ENCODE measurements at places on chromosomes 6 and 20.
A peak's percentile ranks its signal among the peaks of the same experiment; 100 is the strongest.

DNA sequence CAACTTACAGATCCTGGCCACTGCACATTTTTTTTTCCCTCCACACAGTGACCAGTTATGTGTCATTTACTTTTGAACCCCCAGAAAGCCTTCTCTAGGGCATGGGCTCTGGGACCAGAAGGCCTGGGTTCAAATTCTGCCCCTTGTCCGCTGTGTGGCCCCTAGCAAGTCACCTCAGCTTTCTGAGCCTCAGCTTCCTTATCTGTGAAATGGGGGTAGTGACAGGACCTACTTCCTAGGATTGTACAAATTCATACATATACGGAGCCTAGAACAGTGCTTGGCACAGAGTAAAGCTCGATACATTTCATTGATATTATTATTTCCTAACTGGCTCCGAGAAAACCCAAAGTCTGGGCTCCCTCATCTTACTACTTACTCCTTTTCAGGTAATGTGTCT, 1.6 kb downstream of the BPI start:
- no peak for DNase-seq

GRCh38 chr6:35731414-35731735, 5.5 kb upstream of the ARMC12 start:
- peak; percentile 89 for DNase-seq

DNA sequence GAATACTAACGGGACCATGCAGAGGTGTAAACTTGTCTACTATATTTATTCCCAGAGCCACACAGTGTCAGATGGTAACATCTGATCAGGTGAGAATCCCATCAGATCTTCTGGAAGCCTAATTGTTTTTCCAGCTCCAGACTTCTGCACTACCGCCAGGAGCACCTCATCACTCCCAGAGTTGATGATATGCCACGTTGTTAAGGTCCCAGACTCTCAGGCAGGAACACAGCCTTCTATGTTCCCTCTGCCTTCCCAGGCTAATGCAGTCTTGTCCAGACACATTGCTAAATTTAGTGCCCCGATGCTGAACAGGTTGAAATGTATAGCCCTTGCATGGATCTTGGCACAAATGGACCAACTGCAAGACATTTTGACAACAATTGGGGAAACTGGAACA, 86.2 kb downstream of the PROKR2 start:
- no peak for DNase-seq

DNA sequence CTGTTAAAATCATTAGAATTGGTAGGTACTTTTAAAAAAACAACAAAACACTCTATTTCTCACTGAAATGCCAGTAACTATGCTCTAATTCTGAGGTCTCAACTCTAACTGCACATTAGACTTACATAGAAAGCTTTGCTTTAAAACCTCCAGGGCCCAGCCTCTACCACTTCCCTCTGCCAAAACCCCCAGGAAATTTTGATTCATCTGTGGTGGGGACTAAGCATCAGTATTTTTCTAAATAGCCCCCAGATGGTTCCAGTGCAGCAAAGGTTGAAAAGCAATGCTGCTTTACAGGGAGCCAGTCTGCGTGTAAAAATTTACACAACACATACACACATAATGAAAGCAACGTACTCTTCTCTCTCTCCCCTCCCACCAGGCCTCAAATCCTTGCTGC, 3.8 kb downstream of the TBC1D32 start:
- DNase-seq: no peak

GRCh38 chr20:36541768-36542488, 609 bp downstream of the MYL9 start:
- no peak for DNase-seq

DNA sequence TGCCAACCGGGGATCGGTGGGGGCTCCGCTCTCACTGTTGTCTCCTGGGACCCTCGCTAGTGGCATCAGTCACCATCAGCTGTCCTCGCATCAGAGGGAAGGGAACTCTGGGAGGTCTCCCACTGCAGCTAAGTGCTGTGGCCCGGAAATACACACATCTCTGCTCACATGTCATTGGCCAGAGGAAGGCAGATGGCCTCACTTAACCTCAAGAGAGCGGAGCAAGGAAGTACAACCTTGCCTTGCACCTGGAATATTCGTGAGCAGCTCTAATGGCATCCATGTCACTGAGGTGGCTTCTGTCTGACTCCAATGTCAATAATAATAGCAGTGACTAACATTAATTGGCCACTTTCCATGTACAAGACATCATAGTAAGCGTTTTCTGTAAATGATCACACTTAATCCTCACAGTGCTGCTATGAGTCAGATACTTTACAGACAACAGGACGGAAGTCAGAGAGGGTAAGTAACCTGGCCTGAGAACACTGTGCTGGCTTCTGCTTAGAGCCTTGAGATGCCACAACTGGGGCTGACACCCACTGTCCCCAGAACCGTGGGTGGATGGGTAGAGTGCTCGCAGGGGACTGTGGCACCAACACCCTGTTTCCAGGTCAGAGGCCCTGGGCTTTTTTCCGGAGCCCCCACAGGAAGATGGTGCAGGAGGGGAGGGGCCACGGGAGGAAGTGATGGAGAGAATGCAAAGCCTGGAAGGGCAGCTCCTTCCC, 6.0 kb downstream of the LHFPL5 start:
- DNase-seq: no peak

DNA sequence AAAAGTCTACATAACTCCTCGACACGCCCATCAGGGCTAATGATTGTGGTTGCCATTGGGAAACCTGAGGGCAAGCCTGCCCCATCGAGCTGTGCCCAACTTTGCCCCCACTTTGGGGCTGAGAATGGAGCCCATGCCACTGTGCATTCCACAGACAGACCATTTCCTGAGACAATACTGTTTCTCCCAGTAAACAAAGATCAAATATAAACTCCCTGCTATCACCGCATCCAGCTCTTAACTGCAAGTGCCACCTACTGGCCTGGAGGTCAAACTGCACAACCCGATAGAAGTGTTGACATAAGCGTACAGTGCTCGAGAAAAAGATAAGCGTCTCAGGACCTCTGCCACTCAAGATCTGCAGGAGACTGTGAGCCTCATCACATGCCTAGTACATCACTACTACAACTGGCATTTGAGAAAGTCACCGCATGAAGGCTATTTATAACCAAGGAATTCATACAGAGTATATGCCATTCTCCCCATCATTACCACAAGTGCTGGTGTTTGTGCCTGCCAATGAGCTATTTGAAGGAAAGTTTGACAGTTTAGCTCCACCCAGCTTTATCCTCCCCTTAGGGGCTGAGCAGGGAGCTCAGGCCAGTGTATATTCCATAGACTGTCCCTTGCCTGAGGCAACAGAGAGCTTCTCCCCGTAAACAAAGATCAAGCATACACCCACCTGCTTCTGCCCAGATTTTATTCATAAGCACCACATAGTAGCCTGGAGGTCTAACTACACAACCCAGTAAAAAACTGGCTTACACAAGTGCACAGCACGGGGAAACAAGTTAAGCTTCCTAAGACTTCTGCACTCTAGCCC, 4.5 kb upstream of the DEFB126 start:
- no peak for DNase-seq

DNA sequence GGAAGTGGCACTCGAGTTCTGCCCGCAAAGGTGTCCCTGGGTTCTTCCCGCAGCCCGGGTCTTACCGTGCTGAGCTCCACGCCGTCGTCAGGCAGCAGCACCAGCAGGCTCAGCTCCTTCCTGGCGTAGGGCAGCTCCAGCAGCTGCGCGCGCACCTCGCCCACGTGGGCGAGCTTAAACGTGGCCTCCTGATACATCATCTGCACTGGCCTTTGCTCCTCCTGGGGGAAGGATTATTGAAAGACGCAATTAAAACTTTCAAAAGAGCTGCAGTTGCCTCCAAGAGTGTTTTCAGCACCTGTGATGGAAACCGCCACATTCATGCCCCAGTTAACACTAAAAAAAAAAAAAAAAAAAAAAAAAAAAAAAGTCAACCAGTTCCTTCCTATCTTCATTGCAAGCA, 11.3 kb downstream of the SERPINB9 start:
- peak; percentile 39 for DNase-seq

Measured in stimulated activated CD4-positive, alpha-beta T cell treated with anti-CD3 and anti-CD28 coated beads, TNF-alpha, amount 100 ng/mL, for 4 hours (primary cell).